ENCODE measurements at places on chromosomes 16 and 17.
A peak's percentile ranks its signal among the peaks of the same experiment; 100 is the strongest.

- peaks cover 8% of the 10 kb centered on the region for H3K27me3 ChIP-seq
- no peak within 1 kb of the TSS for H3K4me3 ChIP-seq
- no peaks in the 10 kb centered on the region for H3K36me3 ChIP-seq
- H3K27ac ChIP-seq = no peak within 1 kb of the TSS
Measured at GRCh38 chr17:33292981-33293867, at the start of gene ASIC2. ASIC2 (minus strand) TSS chr17:33293295.

- no peak for DNase-seq
- H3K4me3 ChIP-seq = no peak overlapping the region
- no peaks in the 10 kb centered on the region for H3K36me3 ChIP-seq
- H3K27me3 ChIP-seq = no peaks in the 10 kb centered on the region
- no peak overlapping the region for H3K27ac ChIP-seq
Measured at GRCh38 chr17:35390156-35390555, 16.7 kb upstream of the SLFN11 start.

- no peak overlapping the region for H3K27ac ChIP-seq
- no peaks in the 10 kb centered on the region for H3K27me3 ChIP-seq
- DNase-seq = peak; percentile 46
- no peaks in the 10 kb centered on the region for H3K4me1 ChIP-seq
Measured at GRCh38 chr16:85441189-85441889, 171.8 kb upstream of the GSE1 start.

GRCh38 chr17:74307984-74308773 lies 17.8 kb upstream of the KIF19 start:
- H3K4me3 ChIP-seq = no peak overlapping the region
- H3K27ac ChIP-seq = no peak overlapping the region
- no peaks in the 10 kb centered on the region for H3K27me3 ChIP-seq
- no peaks in the 10 kb centered on the region for H3K36me3 ChIP-seq

GRCh38 chr17:44546671-44547606 lies 10.3 kb upstream of the FZD2 start:
- H3K4me3 ChIP-seq = no peak overlapping the region
- H3K36me3 ChIP-seq = no peaks in the 10 kb centered on the region
- no peak overlapping the region for H3K27ac ChIP-seq
- DNase-seq = no peak
- H3K27me3 ChIP-seq = no peaks in the 10 kb centered on the region

GRCh38 chr16:6081320-6081976 lies 983.9 kb upstream of the EEF2KMT start:
- H3K27me3 ChIP-seq = no peaks in the 10 kb centered on the region
- no peaks in the 10 kb centered on the region for H3K36me3 ChIP-seq
- H3K27ac ChIP-seq = no peak overlapping the region
- no peak for DNase-seq
- no peaks in the 10 kb centered on the region for H3K4me1 ChIP-seq
- no peak overlapping the region for H3K4me3 ChIP-seq

- no peaks in the 10 kb centered on the region for H3K36me3 ChIP-seq
- no peak overlapping the region for H3K27ac ChIP-seq
- no peaks in the 10 kb centered on the region for H3K4me1 ChIP-seq
- no peak for DNase-seq
- peaks cover 7% of the 10 kb centered on the region for H3K27me3 ChIP-seq
- H3K4me3 ChIP-seq = no peak overlapping the region
Measured at GRCh38 chr17:74625661-74626060, 2.1 kb upstream of the CD300E start.

- H3K27me3 ChIP-seq = no peaks in the 10 kb centered on the region
- DNase-seq = no peak
- H3K27ac ChIP-seq = no peak overlapping the region
- no peak overlapping the region for H3K4me3 ChIP-seq
Measured at GRCh38 chr16:58510776-58511628, 4.3 kb upstream of the SETD6 start.

DNA sequence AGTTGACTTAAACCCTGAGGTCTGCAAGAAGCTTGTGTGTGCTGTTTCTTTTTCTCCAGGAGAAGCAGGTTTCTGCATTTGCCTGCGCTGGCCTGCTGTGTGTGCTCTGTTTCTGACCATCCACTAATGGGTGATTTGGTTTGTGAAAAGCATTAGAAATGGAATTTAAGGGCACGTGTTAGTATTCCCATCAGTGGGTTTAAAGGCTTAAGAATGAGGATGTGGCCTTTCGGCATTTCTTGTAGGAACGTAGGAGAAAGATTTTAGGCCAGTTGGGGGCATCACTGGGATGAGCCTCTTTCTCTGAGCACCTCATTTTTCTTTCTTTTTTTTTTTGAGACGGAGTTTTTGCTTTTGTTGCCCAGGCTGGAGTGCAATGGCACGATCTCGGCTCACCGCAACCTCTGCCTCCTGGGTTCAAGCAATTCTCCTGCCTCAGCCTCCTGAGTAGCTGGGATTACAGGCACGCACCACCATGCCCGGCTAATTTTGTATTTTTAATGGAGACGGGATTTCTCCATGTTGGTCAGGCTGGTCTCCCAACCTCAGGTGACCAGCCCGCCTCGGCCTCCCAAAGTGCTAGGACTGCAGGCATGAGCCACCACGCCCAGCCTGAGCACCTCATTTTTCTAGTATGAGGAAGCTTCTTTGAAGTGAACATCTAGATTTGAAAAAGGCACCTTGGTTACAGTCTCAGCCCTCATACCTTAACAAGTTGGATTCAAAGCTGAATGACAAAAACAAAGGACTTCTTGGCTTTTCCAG lies 110.3 kb downstream of the BANP start:
- no peaks in the 10 kb centered on the region for H3K27me3 ChIP-seq
- H3K4me1 ChIP-seq = no peaks in the 10 kb centered on the region
- peaks cover 25% of the 10 kb centered on the region for H3K36me3 ChIP-seq
- no peak for DNase-seq
- H3K27ac ChIP-seq = no peak overlapping the region
- H3K4me3 ChIP-seq = no peak overlapping the region

GRCh38 chr16:66849549-66849948 lies 5.3 kb downstream of the CA7 start:
- H3K4me3 ChIP-seq = no peak overlapping the region
- H3K36me3 ChIP-seq = no peaks in the 10 kb centered on the region
- H3K27ac ChIP-seq = no peak overlapping the region
- DNase-seq = no peak

GRCh38 chr16:86874141-86874540 lies 295.8 kb downstream of the FOXL1 start:
- DNase-seq = peak; percentile 26
- H3K4me1 ChIP-seq = no peaks in the 10 kb centered on the region
- no peaks in the 10 kb centered on the region for H3K36me3 ChIP-seq
- H3K4me3 ChIP-seq = no peak overlapping the region

GRCh38 chr17:36072431-36073121 lies 8.5 kb downstream of the CCL18 start:
- no peaks in the 10 kb centered on the region for H3K27me3 ChIP-seq
- H3K36me3 ChIP-seq = no peaks in the 10 kb centered on the region
- no peak overlapping the region for H3K4me3 ChIP-seq
